NCI-H187 (cell line): ENCODE measurements at places on chromosomes 2 and 18.

- DNase-seq: no peak
These were observed 60.1 kb downstream of the KCNF1 start for GRCh38 chr2:10971888-10972260.

GRCh38 chr2:73253901-73254300 is 19.8 kb downstream of the CCT7 start:
- DNase-seq: no peak

DNA sequence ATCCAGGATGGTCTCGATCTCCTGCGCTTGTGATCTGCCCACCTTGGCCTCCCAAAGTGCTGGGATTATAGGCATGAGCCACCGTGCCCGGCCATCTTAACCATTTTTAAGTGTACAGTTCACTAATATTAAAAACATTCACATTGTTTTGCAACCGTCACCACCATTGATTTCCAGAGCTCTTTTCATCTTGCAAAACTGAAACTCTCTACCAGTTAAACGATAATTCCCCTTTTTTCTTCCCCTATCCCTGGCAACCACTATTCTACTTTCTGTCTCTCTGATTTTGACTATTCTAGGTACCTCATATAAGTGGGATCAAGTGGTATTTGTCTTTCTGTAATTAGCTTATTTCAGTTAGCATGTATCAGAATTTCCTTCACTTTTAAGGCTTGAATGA is 16.8 kb upstream of the NEUROD1 start:
- no peak for DNase-seq

DNA sequence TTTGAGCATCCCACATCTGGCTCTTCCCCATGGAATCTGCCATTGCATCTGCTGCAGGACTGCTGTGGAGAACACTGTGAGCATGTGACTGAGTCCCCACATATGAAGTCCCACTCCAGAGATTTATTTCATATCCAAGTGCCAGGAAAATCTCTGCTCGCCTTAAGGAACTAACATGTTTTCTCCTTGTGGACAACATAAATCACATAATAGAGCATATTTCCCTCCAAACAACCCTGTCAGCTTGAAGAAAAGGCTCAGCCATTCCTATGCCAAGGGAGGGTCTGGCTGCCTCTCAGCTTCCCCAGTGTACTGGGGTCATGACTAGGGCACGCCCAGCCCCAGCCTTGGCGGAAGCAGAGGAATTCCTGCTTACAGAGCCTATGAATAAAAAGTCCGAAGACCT is 193.7 kb downstream of the DNER start:
- no peak for DNase-seq

- DNase-seq: peak; percentile 17
These were observed 49.5 kb downstream of the KCNE4 start for GRCh38 chr2:223101340-223102039.
